GM23248 (cell line): ENCODE measurements at places on chromosomes 4 and X.

DNA sequence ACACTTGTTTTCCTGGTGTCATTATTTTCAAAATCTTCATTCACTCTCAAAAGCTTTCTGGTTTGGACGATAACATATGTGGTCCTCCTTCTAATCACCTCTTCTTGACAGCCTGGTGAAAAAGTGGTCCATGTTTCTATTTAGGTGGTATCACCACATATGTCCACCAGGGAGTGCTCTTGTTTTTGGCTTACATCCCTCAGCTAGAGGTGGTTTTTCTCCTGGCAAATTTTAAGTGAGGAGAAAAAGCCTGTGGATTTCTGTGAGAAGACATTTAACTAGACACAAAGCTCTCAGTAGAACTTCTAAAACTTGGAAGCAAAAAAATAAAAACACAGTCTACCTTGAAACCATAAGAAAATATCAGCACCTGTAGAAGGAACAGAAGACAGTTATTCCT is 58.0 kb upstream of the FRMPD4 start:
- peak; percentile 25 for DNase-seq

DNA sequence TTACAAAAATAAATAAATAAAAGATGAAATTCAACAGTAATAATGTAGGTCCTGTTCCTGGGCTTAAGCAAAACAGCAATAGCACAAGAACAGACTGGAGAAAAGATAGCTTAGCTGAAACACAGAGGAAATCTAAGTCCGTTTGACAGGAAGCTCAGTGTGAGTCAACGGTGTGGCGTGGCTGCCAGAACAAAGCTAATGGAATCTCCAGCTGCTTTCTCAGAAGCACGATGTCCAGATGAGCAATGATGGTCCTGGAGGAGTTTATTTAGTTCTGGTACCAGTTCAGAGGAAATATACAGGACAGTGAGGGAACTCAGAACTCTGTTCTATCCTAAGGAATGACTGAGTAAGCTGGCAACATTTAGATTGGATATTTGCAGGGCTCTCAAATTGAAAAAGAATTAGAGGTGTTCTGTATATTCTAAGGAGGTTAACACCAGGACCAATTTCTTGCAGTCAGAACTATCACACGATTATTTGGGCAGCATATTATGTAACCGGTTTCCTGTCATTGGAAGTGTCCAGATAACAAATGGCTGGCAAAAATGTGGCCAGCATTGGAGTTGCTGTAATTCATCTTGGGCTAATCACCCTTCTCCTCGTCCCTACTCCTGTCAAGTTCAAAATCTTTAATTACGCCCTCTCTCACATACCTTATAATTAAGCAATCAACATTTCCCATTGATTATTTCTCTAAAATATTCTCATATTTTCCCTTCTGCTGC is 12.7 kb downstream of the GAB3 start:
- DNase-seq: peak; percentile 83

DNA sequence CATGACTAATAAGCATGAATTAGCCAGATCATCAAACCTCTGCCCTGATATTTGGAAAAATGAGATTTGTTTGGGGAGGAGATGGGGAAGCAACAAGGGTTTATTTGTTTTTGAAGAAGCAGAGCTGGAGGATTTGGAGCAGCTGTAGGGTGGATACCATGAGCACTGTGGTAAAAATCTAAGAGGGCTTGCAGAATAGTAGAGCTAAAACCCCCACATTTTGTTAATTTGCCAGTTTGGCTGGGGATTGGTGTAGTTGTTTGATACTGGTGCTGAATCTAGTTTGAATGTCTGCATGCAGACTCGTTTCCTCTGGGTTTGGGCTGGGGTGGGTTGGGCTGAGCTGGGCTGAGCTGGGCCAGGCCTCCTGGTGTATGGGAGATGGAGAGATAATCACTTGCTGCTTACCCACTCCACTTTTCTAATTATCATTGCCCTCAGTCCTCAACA is 43.7 kb downstream of the SMAD1 start:
- peak; percentile 36 for DNase-seq

- DNase-seq: no peak
Measured at GRCh38 chr4:37896206-37896860, 5.4 kb downstream of the TBC1D1 start.

DNA sequence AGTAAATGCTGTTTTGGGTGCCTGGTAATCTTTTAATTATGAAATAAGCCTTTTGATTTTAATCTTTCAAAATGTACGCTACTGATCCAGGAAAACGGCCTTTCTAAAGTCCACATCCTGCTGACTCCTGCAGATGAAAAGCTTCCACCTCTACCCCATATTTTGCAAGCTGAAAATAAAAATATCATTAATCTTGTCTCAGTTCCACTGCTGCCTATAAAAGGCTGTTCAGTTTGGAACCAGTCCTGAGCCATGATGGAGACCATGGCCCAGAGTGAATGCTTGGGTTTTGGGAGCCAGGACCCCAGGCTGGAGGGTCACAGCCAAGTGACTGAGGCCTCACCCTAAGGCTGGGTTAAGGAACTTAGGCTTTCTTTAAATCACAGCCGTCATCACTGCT is 110.8 kb downstream of the AFF1 start:
- no peak for DNase-seq

GRCh38 chrX:108165383-108166111 is 74.0 kb downstream of the ATG4A start:
- peak; percentile 56 for DNase-seq

GRCh38 chr4:121777625-121778024 is 12.7 kb upstream of the SMIM43 start:
- peak; percentile 49 for DNase-seq

DNA sequence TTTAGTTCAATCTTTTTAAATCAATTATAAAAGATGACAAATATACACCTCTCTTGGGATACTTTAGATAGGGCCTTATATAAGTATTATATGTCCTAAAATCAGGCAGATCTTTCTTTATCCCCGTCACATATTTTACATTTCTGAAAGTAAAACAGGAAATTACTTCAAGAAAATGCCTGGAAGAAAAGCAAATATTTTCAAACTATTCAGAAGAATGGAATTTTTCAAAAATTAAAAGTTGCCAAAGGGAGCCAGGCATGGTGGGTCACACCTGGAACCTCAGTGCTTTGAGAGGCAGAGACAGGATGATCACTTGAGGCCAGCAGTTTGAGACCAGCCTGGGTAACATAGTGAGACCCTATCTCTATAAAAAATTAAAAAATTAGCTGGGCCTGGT is 34.4 kb downstream of the MGARP start:
- peak; percentile 58 for DNase-seq

DNA sequence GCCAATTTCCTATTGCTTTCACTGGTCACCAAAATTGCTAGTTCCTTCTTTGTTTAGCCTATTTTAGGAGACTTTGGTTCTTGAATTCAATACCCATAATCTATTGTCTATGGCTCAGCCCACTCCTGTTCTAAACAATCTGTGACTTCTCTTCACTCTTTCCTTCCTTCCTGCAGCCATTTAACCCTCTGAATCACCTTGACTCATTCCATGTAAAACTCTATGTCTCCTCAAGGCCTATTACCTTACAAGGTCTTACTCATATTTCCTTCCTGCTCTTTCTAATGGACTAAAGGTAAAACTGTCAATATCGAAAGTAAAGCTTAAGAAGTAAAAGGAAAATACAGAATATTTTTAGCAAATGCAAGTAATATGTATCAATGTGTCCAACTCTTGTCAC is 301.6 kb downstream of the ARHGAP24 start:
- peak; percentile 72 for DNase-seq

DNA sequence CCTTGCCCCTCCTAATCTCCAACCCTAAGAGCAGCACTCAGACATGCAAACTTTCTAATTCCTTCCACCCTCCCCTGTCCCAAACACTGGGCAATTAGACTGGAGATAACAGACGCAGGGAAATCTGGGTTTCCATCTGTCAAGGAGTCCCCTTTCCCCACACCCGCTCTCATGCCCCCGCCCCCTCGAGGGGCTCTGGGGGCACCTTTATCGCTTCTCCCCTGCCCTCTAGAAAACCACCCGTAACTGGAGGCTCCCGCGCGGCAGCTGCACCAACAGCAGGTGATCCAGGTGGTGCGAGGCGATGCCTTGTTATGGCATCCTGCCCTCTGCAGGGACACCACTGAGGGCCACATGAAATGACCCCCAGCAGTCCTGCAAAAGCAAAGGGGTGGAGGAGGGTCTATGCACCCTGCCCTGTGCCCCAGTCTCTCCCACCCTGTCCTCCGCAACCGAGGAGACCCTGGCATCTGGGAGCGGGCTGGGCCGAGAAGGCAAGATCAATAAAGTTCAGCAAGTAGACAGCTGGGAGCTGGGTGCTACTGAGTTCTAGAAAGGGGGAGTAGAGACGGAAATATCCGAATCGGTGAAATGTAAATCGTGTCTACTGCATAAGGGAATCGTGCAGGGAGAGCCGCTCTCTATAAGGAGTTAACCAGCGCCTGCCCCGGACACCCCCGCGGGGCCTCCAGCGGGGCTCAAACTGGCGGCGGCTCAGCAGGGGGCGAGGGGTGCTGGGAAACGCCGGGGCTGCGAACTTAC is 1.6 kb downstream of the KCTD8 start:
- no peak for DNase-seq

- no peak for DNase-seq
Measured at GRCh38 chr4:162706051-162706450, 460.6 kb downstream of the NAF1 start.

- DNase-seq: no peak
Measured at GRCh38 chr4:152083338-152083737, 322.5 kb upstream of the GATB start.

DNA sequence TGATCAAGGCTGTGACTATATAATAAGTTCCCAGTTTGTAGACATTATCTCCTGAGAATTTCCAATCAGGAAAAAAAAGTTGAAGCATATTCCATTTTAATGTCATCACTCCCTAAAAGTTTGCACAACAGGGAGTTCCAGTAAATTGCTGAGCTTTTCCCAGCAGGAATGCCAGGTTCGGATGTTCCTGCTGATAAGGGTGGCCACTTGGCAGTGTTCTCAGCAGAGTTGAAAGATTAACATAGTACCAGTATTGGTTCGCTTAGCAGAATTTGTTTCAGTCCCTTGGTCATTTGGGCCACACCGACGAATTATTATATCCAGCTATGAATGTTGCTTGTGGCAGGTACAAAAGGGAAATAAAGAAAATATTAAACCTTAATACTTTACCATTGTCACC is 5.2 kb upstream of the CXCL2 start:
- no peak for DNase-seq

DNA sequence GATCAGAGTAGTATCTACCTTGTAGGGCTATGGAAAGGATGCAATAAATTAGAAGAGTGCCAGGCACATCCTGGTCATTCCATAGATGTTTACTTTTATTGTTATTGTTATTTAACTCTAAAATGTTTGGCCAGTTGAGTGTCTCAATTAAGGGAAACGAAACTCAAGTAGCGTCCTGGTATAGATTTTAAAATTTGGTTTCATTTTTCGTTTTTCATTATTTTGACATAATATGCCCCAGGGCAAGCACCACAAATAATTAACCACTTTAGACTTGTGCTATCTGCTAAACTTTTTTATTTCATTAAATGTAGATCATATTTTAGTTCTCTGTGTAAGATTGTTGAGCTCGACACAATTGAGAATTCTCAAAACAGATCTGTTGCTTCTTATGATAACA is 179.7 kb upstream of the PRPS2 start:
- DNase-seq: no peak

GRCh38 chr4:128107766-128108165 is 46.7 kb downstream of the LARP1B start:
- peak; percentile 14 for DNase-seq

DNA sequence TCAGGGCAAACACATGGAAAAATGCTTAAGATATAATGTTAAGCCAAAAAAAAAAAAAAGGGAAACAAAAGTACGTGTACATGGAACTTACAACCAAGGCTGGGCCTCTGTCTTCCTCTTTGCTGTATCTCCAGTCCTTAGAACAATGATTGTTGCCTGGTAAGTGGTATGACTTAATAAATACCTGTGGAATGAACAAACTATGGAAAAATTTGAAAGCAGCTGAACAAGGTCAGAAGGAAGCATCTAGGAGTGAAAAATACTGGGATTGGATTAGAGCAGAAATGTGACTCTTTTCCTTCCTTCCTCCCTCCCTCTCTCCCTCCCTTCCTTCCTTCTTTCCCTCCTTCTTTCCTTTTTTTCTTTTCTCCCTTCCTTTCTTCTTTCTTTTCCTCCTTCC is 54.2 kb upstream of the SMIM10 start:
- DNase-seq: peak; percentile 68

- no peak for DNase-seq
Measured at GRCh38 chrX:33339219-33339618, 127.9 kb upstream of the DMD start.

DNA sequence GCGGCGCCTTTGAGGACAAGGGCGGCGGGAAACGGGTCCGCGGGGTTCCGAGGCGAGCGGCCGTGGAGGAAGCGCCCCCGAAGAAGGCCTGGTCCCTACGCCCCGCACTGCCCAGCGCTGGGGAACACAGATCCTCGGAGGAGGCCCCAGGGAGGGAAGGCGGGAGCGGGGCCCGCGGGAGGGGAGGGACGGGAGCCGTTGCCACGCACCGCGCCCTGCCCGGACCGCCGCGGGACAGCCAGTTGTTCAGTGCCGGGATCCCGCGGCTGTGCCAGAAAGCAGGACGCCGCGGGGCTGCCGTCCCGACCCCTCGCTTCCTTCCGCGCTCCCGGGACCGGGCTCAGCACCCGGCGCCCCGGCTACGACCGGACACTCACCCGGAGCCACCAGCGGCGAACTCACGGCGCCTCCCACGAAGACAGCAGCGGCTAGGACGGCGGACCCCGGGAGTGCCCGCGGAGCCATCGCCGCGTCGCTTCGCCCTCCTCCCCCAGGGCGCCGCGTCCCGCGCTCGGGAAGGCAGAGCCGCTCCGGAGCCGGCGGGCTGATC is 278 bp downstream of the RELL1 start:
- peak; percentile 76 for DNase-seq

DNA sequence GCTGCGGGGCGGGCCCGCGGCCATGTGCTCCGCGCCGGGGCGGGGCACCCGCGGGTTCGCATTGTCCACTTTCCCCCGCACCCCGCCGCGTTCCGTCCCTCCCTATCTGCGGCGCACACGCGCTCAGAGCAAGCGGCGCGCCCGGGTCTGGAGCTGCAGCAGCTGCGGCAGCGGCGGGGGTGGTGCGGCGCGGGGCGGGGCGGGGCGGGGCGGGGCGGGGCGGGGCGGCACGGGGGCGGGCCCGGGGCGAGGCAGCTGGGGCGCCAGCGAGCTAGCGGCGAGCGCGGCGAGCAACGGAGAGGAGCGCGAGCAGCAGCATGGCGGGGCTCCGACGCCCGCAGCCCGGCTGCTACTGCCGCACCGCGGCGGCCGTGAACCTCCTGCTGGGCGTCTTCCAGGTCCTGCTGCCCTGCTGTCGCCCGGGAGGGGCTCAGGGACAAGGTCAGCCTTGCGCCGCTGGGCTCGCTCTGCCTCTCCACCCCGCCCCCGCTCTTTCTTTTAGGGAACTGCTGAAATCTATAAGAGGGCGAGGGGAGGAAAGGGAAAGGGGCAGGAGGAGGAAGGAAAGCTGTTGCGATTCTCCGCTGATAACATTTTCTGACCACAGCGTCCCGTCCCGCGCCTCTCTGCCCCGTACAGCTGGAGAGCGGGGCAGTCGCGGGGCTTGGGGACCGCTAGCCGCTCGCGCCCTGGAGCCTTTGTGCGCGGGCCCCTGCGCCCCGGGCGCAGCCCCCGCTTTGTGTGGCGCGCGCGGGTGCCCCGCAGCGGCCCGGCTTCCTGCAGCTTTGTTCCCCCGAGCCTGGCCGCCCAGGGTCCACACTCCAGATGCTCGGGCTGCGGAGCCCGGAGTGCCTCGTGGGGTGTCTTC is at the start of gene TMEM131L:
TSS of gene TMEM131L (plus strand) at position 280 of the 868 bp plus-strand sequence. CDS start at position 318, 38 bp downstream.
- DNase-seq: peak; percentile 84
